ENCODE measurements at places on chromosomes 11 and 22.

DNA sequence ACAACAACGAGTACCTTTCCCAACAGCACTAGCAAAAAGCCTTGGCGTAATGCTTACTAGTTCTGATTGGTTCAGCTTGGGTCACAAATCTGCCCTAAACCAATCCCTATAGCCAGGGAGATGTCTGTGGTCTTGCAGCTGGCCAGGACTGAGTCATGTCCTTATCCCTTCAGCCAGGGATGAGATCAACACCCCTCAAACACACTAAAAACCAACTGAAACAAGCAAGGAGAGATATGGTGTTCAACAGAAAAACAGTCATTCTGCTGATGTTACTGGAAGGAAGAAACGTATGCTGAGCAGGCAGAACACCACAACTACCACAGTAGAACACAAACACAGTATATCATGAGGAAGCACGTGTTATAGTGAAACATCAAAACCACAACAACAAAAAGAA is 375.6 kb downstream of the LARGE1 start:
- DNase-seq: no peak

- DNase-seq: no peak
Observed at GRCh38 chr11:113736323-113736722, 30.2 kb upstream of the TMPRSS5 start.

- DNase-seq: no peak
Observed at GRCh38 chr22:30804626-30805025, 110.0 kb downstream of the OSBP2 start.

- no peak for DNase-seq
Observed at GRCh38 chr11:107564877-107565218, 687 bp downstream of the ALKBH8 start.

Measured in G401 (cell line).